ENCODE measurements at places on chromosomes 2 and 18.

GRCh38 chr18:62338446-62339105, 13.5 kb downstream of the TNFRSF11A start:
- DNase-seq: no peak

DNA sequence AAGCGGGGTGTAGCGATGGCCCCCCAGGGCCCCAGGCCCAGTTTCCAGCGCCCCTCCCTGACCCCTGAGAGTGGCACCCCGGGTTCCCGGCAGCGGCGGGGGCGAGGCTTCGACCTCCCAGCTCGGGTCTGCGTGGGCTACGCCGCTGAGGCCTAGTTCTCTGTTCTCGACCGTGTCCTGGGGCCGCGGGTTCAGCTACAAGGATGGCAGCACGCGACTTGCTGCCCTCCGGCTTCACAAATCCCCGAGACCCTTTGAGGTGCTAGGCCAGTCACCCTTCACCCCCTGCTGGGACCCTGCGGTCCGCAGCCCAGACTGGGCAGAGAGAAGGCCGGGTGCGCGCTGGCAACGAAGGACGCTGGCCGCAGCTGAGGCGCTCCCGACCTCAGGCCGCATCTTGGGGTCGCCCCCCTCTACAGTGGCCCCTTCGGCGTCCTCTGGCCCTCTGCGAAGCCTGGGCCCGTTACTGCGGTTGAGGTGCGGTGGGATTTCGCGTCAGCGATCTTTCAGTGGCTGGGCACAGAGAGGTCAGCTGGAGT, 1.2 kb downstream of the OTX1 start:
- peak; percentile 5 for DNase-seq

DNA sequence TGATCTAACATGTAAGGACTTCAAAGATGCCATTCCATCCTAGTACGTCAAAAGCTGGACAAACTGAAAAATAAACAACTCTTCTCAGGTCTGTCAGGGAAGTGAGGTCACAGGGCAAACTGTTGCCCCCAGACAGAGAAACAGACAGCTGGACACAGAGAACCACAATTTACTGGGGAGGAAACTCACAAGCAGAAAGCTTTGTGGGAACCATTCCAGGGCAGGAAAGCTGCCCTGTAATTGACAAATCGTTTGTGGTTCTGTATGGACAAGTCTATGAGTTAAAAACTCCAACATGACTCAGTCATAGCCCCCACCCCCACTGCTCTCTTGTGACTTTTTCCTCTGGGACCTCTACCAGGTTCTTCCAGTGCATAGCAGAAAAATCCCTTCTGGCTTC, 28.4 kb downstream of the MCEE start:
- no peak for DNase-seq

GRCh38 chr18:29076645-29077044, 899.7 kb upstream of the CDH2 start:
- DNase-seq: no peak

DNA sequence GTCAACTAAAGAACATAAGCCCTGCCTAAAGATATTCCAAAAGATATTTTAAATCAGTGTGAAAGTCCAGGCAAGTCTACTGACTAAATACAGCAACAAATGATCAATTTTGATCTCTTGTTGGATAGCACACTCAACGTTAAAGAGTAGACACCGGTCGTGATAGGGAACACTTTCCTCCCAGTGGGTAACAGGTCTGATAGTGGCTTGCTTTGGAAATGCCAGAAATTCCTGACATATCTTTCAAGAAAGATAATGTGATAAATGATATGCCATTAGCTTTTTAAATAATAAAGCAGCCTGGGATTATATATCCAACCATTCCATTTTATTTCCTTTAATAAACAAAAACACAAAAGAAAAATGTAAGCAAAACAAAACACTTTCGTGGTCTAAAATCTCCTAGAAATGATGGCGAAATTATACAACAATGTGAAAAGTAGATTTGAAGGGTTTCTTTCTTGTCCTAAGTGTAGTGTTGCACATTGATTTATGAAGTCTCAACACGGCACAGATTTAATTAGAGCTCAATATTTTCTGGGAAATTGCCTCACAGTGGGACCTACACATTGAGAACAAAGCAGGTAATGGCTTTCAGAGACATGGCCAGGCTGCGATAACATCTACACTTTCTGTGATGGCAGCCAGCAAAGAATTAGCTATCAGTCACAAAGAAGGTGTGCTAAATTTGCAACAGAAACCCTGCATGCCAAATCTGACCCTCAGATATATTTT, 158.6 kb downstream of the PPP1R1C start:
- no peak for DNase-seq

DNA sequence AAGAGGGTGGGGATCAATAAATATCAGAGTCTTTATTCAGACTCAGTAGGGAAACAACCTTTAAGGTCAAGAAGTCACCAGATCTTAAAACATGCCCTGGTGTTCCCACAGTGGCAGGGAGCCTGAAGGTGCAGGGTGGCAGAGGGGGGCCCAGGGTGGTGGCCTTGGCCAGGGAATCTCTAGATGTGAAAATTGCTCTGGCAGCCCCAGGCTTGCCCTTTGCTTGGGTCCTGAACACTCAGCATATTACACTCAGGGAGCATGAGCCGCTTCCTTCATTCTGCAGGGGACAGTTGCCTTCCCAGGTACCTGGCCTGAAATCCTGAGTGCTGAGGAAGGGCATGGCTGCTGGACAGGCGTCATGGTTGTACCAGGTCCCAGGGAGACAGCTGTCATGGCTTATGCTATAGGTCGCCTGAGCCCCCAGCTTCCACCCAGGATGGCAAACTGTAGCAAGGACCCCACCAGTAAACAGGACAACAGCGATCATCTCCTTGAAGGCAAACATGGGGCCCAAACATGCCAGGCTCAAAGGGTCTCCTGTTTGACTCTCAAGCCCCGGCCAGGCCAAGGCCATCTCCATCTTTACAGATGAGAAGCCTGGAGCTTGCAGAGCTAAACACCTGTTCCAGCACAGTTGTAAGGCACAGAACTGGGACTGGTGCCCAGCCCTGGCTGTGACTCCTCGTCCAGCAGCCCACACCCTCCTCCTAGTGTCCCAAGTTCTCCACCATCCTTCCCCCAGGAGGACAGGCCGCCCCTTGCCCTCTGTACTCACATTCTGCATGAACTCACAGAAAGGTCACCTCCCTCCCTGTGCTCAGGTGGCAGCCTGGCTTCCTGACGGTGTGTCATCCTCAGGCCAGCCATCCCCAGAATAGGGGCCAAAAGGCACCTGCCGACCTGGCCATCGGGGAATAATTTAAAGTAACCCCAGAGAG, 14.6 kb downstream of the ABCG8 start:
- no peak for DNase-seq

DNA sequence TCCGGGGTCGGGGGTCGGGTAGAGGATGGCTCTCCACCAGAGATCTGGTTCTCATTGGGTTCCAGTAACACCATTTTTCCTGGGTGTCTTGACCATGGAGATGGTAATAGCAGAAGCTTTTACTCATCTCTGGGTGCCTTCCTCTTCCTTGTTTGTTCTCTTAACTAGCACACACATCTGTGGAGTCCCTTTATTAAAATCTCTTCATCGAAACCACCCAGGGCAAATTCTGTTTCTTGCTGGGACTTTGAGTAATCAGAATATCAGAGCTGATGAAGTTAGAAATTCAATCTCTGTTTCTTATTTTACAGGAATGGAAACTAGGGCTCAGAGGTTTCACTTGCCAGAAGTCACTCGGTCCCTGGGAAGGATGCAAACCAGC, 15.0 kb upstream of the TRIB2 start:
- DNase-seq: no peak

DNA sequence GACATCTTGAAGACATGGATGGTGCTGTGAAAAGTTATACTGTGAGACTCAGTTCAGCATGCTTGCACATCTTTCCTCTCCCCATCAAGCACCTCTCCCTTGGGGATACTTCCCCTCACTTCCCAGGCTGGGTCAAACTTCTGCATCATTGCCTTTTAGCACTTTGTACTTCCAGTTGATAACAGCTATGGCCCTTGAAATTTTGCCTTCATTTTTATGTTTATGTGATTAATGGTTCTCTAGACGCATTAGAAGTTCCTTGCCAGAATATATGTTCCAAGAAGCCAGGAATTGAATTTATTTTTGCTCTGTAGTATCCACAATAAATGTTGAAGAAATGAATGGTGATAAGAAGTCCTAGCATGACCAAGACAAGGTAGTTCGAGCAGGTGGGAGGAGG, 120.9 kb upstream of the ST6GAL2 start:
- no peak for DNase-seq

DNA sequence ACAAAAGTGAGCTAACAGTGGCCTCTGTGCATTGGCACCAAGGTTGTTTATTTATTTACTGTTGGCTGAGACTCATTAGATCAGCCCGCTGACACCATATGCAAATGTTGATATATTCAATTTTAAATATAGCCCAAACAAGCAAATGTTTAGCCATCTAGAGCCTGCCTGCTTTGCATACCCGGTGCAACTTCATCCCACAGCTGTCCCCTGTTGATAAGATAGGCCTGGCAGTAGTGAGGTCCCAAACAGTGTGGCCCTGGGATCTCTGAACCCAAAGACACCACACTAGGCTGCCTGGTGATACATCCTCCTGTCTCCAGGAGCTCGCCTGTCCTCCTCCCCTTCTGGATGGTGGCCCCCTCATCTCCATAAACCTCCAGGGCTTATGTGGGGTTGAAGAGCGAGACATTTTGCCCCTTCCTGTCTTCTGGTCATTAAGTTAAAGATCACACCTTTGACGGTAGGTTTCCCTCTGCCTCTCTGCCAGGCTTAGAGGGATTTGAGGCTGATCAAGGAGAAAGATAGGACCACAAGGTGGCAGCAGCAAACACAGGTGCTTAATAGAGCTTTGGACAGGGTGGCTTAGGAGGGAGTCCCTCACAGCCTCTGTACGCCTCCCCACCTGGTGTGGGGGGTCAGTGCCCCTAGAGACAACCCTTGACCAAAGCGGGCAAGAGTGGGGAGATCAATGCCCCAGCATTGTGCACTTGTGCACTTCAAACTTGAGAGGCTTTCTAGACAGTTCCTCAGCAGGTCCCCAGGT, 23.7 kb upstream of the MYO5B start:
- DNase-seq: peak; percentile 17

DNA sequence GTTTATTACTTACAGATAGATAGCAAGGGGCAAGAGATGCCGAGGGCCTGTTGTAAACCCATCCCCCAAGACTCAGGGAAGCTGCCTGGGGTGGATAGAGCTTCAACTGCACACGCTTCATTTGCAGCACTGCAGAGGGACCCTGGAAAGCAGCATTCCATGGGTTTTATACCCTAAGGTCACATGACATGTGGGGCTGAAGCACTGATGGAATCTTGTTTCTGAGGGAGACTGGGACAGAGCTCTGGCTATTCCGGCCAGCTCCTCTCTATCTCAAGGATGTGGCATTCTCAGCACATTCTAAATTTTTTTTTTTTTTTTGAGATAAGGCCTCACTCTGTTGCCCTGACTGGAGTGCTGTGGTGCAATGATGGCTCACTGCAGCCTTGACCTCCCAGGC, 300.1 kb downstream of the MYCN start:
- no peak for DNase-seq

GRCh38 chr18:79545255-79545654, 134.3 kb upstream of the CTDP1 start:
- no peak for DNase-seq

- DNase-seq: no peak
These were observed 32.0 kb downstream of the RAB31 start for GRCh38 chr18:9740071-9740470.

DNA sequence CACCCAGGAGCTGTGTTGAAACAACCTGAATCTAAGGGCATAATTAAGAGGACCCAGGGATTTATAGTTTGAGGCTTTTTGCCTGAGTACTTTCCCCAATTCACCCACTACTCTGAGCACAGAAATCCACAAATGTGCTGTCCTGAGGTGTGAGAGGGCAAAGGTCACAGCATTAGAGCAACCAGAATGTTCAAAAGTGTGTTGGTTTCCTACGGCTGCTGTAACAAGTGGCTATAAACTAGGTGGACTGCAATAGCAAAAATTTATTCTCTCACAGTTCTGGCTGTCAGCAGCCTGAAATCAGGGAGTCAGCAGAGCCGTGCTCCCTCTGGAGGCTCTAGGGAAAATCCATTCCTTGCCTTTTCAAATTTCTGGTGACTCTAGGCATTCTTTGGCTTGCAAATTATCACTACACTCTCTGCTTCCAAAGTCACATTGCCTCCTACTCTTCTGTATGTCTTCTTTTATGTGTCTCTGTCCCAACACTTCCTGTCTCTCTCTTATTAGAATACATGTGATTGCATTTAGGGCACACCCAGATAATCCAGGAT, 91.4 kb upstream of the TACR1 start:
- no peak for DNase-seq

DNA sequence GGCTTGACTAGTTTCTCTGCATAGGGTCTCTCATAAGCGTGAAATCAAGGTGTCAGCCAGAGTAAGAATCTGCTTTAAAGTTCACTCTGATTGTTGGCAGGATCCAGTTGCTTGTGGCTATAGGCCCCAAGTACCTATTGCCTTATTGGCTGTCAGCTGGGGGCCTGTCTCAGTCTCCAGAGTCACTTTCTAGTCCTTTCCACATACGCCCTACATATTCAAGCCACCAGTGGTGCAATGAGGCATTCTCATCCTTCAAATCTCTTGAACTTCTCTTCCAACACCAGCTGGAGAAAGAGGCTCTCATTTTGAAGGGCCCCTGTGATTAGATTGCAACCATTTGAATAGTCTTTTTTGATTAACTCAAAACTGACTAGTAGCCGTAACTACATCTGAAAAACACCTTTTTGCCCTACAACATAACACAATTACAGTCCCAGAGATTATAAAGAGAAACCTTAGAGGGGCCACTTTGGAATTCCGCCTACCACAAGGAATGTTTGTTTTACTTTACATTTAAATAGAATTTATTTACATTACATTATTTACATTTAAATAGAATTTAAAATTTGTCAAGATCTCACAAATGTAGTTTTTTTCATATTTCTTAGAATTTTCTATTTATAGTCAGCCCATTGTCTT, 520.1 kb downstream of the DSC3 start:
- DNase-seq: no peak

GRCh38 chr2:43084699-43085091, 141.7 kb downstream of the ZFP36L2 start:
- no peak for DNase-seq

DNA sequence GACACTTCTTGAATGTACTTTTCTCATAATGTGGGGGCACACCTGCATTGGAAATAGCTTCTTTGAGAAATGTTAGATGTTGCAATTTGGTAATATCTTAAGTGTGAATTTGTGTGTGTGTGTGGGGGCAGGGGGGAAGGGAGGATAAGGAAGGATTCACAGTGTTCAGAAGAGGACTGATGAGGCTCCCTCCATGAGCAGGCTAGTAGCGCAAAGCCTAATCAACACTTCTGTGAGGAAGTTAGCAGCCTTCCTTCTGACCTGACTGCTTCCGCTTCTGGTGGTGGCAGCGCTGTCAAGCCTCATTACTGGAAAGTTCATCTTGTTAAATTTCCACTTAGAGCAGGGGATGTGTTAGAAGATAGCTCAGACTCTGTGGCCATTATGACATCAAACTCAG, 295.4 kb upstream of the SPRED2 start:
- DNase-seq: no peak

DNA sequence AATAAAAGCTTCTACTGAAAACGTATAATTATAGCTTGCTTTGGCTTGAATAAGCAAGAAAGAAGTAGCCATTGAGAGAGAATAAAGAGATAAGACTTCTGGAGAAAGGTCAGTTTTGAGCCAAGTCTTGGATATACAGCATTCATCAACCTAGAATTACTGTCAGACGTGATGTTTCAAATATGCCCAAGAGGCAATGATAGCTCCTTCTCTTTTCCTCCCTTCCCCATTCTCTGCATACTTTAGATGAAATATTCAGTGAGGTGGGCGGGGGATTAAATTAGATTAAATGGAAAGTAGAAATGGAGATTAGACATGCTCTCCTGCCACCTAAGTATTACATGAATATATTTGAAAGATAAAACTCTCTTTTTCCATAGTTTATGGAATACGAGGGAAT, 8.7 kb downstream of the ANTXR1 start:
- DNase-seq: no peak

GRCh38 chr2:133166031-133166430, 402.2 kb downstream of the NCKAP5 start:
- no peak for DNase-seq

All from activated naive CD8-positive, alpha-beta T cell treated with anti-CD3 and anti-CD28 coated beads, Interleukin-2, amount 50 U/mL, for 24 hours (primary cell).